Hypothalamus (tissue), 51 donors: ENCODE measurements at places on chromosomes 1 and 21.

DNA sequence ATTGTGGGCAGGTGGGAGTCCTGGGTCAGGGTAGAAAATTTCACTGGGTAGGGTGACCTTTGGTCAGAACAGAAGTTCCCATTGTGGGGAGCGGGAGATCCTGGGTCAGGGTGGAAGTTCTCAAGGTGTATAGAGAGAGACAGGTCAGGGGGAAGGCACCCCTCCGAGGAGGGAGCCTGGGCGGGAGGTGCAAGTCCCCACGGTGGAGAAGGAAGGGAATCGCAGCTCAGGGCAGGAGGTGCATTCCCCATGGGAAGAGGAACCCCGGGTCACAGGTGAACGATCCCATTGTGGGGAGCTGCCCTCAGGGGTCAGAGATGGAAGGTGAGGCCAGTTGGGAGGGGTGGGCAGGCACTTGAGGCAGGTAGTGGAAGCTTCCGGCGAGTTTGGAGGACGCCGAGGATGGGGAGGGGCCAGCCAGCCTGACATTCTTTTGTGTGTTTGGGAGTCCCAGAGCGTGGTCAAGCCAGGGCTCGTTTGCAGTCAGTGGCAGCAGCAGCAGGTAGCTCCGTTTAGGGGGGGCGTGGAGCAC, 637 bp downstream of the LYPLA2 start:
- no peak for DNase-seq

DNA sequence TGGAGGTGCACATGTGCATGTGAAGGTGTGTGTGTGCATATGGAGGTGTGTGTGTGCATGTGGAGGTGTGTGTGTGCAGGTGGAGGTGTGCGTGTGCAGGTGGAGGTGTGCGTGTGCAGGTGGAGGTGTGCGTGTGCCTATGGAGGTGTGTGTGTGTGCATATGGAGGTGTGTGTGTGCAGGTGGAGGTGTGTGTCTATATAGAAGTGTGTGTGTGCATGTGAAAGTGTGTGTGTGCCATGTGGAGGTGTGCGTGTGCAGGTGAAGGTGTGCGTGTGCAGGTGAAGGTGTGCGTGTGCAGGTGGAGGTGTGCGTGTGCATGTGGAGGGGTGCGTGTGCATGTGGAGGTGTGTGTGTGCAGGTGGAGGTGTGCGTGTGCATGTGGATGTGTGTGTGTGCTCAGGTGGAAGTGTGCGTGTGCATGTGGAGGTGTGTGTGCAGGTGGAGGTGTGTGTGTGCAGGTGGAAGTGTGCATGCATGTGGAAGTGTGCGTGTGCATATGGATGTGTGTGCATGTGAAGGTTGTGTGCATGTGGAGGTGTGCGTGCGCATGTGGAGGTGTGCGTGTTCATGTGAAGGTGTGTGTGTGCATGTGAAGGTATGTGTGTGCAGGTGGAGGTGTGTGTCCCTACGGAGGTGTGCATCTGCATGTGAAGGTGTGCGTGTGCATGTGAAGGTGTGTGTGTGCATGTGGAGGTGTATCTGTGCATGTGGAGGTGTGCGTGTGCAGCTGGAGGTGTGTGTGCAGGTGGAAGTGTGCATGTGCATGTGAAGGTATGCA, 13.5 kb downstream of the C1orf74 start:
- DNase-seq = no peak

DNA sequence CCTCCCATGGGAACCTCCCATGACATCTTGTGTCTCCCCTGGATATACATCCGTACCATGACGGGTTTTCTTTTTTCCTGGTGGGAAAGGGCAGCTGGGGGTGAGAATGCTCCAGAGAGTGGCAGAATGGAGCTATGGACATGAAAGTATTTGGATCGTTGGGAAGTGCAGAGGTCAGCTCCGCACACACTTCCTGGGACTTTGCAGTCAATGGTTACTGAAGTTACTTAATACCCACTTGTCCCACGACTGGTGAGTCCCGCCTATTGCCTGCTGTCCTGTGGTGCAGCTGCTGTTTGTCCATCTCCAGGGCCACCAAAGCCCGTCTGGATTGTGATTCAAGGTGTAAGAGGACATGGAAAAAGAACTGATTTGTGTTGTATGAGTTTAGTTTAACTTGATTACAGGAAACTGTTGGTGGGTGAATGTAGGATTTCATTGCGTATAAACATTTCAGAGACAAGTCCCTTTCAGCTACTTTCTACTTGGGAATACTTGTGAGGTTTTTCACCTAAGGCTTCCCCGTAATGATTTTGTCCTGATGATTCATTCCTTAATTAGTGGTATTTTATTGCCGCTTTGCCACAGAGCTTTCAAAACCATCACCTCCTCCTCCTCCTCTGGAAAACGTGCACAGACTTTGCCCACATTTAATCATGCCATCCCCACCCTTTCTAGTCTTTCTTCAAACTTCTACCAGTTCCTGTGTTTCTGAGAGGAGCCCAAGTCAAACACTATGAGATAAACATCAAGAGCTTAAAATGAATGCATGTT, 308.8 kb downstream of the KIF26B start:
- no peak for DNase-seq

DNA sequence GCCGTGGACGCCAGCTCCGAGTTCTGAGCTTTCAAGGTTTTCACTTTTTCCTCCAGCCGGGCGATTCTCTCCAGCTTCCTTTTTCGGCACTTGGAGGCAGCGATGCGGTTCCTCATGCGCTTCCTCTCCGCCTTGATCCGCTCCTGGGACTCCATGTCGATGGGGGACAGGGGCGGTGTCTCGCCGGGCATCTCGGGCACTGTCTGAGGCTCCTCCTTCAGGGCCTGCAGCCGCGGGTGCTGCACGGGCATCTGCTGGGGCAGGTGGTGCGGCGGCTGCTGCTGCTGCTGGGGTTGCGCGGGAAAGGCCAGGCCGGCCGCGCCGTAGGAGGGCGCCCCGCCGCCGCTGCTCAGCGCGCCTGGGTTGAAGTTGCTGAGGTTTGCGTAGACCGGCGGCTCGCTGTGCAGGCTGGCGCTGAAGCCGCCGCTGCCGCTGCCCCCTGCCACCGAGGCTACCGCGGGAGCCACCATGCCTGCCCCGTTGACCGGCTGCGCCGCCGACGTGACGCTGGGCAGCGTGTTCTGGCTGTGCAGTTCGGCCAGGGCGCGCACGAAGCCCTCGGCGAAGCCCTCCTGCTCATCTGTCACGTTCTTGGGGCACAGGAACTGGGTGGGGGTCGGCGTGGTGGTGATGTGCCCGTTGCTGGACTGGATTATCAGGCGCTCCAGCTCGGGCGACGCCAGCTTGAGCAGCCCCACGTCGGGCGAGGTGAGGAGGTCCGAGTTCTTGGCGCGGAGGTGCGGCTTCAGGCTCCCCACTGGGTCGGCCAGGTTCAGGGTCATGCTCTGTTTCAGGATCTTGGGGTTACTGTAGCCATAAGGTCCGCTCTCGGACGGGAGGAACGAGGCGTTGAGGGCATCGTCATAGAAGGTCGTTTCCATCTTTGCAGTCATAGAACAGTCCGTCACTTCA, 1.4 kb downstream of the JUN start:
- DNase-seq = no peak

GRCh38 chr1:55359611-55360010, 144.4 kb upstream of the USP24 start:
- no peak for DNase-seq

DNA sequence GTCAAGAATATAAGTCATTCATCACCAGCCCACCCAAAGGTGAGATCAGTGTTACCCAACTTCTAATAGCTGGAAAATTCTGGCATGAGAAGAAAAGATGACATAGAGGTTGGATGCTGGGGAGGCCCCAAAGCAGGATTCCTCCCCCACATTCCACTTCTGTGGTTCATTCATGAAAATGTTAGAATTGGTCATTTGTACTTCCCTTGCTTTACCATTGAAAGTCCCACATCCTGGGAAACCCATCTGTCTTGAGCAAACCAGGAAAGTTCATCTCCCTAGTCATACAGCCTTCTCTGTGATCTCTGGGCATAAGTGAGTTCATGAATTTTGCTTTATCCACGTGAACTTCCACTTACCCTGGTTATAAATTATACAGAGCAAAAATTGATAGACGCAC, 66.8 kb downstream of the SERINC2 start:
- DNase-seq = no peak

DNA sequence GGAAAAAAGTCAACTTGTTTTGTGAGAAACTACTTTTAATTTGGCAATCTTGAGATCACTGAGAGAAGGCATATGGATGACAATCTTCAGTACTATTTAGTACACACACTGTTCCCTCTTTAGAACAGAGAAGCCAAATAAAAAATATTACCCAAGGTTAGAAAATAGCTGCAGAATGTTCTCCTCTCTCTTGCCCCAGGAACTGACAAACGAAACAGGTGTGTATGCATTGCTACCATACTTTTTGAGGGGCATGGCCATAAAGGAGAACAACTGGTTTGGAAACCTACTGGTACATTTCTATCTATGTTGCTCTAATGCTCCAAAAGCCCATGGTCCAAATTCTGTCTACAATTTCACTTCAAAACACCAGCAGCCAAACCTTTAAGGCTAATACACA, 5.7 kb downstream of the TOR1AIP2 start:
- DNase-seq = no peak

DNA sequence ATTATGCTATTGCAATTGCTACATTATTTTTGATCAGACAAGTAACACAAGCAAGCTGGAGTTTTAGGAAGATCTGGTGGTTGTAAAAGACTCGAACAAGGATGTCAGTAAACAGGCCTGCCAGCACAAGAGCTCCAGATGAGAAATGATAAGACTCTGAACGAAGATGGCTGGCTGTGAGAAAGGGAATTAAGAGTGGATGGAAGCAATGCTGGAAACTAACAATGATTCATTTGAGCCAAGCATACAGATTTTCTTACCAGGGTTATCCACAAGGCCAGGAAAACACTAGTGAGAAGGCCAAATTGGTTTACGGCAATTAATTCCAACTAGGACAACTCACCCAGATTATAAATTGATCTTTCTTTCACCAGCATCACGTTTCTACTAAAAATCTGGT, 54.2 kb downstream of the NRIP1 start:
- no peak for DNase-seq

DNA sequence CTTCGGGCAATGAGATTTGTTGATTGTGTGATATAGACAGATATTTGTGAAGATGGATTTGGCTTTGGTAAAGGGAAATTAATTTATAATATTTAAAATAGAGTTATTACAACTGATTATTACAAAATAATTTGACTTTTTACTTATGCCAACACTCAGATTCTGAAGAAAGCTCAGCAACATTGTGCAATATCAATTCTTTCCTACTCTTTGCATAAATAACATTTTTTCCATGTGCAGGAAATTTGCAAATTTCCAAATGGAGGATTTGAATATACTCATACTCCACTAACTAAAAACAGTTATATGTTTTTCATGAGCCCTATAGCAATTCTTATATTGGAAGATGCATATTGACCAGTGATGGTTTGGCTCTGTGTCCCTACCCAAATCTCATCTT, 676.4 kb upstream of the ADAMTS5 start:
- DNase-seq = no peak

GRCh38 chr1:74964508-74965102, 169.6 kb upstream of the LHX8 start:
- no peak for DNase-seq

DNA sequence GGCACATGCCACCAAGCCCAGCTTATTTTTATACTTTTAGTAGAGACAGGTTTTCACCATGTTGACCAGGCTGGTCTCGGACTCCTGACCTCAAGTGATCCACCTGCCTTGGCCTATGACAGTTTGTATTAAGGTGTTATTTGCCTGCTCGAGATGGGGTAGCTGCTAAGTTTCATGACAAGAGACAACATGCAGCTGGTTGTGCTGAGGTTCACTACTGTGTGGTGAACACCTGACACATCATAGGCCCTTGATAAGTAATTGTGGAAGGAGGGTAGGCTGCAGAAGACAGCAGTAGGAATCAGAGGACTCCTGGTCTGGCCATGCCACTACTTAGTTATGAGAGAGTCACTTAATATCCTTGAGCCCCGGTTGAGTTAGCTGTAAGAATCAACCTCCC, 46.2 kb downstream of the PLPP3 start:
- DNase-seq = no peak

DNA sequence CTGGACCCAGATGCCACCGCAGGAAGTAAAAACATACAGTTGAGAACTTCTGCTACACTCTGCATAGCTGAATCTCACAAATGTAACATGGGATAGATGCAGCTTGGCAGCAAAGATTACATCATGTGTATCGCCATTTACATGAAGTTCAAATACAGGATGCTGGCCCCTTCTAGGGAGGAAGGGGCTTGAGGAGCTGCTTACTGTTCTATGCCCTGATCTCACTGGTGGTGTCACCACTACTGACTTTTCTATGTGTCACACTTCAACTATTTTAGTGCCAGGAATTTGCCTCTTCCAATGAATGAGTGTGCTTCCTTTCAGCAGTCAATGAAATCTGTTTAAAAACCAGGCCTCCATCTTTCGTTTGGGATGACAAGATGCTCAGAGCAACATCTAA, 31.1 kb downstream of the MRAP start:
- no peak for DNase-seq

DNA sequence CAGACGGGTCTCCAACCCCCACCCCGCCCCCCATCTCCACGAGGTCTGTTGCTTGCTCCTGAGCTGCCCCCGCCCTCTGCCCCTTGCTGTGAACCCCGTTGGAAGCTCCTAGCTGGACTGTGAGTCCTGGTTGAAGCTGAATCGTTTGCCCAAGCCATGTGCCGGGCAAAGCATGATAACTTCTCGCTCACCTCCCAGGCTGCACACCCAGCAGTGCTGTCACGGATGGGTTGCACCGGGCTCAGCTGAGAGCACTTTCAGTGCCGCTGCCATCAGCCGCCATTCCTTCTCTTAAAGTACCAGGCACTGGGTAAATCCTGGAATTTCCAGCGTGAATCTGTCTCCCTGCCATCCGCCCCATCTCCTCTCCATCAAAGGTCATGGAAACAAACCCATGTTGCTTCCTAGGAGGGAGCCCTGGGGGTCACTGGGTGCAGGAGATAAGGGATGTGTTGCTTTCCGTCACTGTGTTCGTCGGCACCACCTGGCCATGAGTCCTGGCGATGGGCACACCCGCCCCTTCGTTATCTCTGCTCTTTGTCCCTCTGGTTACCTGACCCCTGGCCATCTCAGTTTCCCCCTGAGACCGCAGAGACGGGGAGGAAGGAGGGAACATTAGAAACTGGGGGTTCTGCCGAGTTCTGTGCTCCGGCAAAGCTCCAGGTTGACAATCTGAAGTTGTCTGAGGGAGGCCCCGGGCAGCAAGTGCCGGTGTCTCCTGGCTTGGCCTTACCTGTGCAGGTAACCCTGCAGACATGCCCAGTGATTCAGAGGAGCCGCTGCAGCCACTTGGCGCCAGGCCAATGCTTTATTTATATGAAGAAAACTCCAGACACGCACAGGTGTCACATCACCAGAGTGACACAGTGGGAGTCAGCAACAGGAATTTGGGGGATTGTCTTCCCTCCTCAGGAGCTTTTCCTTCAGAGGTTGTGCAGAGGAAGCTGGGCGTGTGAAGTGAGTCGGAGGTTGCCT, 2.7 kb downstream of the PDE9A start:
- DNase-seq = no peak

- no peak for DNase-seq
These were observed 32.7 kb downstream of the TUT4 start for GRCh38 chr1:52520148-52520547.

- no peak for DNase-seq
These were observed 15.5 kb upstream of the ACTRT2 start for GRCh38 chr1:3005771-3006170.
